ENCODE measurements at places on chromosomes 11 and 22.

- no peak for DNase-seq
Measured at GRCh38 chr22:47036936-47037485, 274.6 kb downstream of the TBC1D22A start.

DNA sequence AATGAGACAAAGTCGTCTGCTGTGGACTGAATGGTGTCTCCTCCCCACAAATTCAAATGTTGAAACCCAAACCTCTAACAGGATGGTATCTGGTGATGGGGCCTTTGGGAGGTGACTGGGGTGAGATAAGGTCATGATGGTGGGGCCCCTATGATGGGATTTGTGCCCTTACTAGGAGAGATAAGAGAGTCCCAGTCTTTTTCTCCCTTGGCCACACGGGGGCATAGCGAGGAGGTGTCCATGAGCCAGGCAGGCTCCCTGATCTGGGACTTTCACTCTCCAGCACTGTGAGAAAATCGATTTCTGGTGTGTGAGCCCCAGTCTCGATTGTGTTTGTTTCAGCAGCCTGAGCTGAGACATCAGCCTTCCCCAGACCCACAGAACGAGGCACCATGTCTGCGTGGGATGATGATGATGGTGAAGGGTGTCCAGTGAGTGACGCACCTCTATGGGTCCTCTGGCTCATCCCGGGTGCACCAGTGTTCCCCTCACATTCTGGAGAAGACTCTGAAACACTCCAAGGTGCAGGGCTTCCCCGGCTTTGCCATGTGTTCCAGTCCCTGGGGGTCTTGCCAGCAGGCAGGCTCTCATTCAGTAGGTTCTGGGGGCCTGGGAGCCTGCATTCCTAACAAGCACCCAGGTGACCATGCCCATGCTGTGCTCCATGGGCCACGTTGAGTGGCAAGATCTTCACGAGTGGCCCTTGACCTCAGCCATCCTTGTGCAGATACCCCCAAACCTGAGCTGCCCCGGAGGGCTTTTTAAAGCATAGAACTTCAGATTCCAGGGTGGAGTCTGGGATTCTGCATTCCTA is 363.0 kb downstream of the CTTN start:
- DNase-seq: no peak

- DNase-seq: no peak
Measured at GRCh38 chr11:107547961-107548360, 17.6 kb downstream of the ALKBH8 start.

- DNase-seq: no peak
Measured at GRCh38 chr11:116275635-116276034, 497.2 kb downstream of the BUD13 start.

DNA sequence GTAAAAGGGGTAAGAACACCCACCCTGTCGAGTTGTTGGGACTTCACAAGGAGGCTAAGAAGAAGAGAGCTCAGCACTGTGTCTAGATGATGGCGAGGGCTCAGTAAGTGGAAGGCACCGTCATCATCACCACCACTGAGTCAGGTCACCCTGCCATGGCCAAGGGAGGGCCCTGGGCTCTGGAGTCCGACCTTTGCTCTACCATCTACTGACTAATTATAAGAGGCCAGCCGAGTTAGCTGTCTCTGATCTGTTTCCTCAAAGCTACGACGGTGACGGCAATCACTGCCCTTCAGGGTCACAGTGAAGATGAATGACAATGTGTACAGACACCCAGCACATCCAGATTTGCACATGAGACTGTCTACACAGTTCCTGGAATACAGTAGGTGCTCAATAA is 29.3 kb downstream of the KIAA0930 start:
- DNase-seq: no peak

DNA sequence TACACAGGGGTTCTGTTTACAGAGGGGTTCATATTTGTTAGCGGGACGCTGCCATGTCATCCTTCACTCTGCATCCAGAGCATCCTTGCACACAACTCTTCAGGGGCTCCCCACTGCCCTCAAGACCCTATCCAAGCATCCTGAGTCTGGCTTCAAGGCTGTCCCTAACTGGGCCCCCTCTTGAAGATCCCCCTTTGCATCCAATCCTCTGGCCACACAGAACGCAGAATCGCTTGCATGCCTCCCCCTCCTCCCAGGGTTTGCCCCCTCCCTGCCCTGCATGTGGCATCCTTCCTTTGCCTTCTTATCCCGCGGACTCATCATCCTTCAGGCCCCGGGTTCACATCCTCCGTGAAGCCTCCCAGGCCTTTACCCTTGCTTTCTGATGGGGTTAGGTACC is 18.6 kb downstream of the C1QTNF6 start:
- DNase-seq: no peak

GRCh38 chr11:69294571-69295078 is 670 bp downstream of the MYEOV start:
- no peak for DNase-seq
